ENCODE measurements at places on chromosomes 1 and 21.

GRCh38 chr1:224219612-224220059 is 36.6 kb downstream of the DEGS1 start:
- DNase-seq = no peak

GRCh38 chr1:210377731-210378333 is 49.1 kb downstream of the HHAT start:
- DNase-seq = no peak

GRCh38 chr1:76059451-76059850 is 15.1 kb upstream of the ST6GALNAC3 start:
- DNase-seq = no peak

- no peak for DNase-seq
Measured at GRCh38 chr1:231629132-231629531, 2.5 kb downstream of the DISC1 start.

DNA sequence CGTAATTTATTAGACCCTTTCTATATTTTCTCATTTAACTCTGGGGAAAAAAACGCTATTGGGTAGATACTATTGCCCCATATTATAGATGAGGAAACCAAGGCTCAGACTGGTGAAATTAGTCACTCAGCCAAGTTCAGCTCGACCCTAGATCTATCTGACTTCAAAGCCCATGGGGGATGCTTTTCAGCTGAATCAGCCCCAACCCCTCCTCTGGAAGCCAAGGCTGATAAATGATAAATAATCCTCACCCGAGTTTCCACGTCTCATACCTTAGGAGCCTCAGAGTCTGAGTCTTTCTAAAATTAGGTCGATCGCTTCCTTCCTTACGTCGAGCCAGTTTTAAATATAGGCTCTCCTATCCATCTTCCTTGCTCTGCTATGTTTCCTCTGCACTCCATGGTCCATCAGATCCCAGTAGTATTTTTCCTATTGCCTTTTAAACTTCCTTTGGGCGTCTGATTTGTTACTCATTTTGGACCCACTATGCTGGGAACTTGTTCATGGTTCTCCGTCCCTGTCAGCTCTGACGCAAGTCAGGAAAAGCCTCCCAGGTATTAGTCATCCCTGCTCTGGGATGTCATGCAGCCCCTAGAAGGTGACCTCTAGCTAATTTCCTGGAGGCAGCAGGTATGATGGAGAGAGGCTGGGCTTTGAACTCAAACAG is 122.8 kb downstream of the PLPP3 start:
- DNase-seq = no peak

- no peak for DNase-seq
Measured at GRCh38 chr1:10597492-10598388, 123.0 kb downstream of the PEX14 start.

- no peak for DNase-seq
Measured at GRCh38 chr1:3005771-3006170, 15.5 kb upstream of the ACTRT2 start.

DNA sequence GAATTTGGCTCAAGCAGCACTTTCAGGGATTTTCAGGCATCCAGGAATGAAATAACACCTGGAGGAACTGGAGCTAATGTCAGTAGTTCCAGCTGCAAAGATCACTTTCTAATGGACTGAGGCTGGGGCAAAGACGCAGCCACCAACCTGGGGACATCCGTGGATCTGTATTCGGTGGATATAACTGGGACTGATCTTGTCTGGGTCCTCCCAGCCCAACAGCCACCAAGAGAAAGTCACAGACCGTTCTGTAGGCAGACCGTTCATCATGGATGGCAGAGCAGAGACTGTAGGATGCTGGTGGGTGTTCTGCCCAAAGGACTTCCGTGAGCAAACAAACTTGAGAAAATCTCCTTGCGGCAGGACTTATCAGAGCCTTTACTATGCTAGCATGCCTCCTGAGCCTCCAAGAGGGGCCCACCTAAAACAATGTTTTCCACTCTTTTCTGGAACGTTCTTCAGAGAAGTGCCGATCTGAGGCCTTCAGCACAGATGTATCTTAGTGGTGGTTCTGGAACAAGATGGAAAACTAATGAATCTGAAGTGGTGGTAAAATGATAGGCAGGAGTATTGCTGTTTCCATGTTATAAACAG is 86.1 kb upstream of the KLHDC7A start:
- no peak for DNase-seq

DNA sequence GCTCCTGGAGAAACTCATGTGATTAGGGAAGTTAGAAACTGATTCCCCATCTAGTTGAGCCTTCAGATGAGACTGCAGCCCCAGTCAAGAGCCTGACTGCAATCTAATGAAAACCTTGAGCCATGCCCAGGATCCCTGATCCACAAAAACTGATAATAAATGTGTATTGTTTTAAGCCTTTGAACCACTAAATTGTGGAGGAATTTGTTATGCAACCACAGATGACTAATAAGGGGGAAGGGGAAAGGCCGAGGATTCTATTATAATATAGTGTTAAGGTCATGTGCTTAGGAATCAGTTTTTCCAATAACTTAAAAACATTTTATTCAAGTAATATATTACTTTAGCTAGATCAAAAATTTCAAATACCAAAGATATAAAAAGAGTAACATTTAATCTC is 52.8 kb upstream of the USP25 start:
- DNase-seq = no peak

GRCh38 chr1:8910914-8911313 is 32.4 kb upstream of the ENO1 start:
- no peak for DNase-seq

DNA sequence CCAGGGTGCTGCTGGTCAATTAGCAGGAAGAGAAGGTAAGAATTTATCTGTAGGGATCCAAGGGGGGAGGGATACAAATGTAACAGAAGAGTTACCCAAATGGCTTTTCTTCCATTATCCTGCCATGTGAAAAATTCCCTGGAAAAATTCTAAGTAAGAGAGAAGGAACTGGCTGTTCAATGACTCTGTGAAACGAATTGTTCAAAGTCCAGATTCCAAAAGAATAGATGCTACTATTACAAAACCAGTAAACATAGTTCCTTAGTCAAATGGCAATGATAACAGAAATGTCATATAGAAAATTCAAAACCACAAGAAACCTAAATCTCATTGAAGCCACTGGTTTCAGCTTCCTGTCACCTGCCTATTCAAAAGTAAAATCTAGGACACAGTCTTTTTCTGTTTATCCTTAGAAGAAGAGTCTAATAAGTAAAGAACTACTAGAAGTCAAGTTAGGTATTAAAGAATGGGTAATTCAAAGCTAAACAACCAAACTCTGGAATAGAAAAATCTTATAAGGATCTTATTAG is 102.6 kb downstream of the ZNF644 start:
- DNase-seq = no peak

- no peak for DNase-seq
Measured at GRCh38 chr1:119492763-119493162, 14.2 kb upstream of the HSD3B1 start.

GRCh38 chr1:155278689-155279160 is 1.5 kb downstream of the HCN3 start:
- no peak for DNase-seq

DNA sequence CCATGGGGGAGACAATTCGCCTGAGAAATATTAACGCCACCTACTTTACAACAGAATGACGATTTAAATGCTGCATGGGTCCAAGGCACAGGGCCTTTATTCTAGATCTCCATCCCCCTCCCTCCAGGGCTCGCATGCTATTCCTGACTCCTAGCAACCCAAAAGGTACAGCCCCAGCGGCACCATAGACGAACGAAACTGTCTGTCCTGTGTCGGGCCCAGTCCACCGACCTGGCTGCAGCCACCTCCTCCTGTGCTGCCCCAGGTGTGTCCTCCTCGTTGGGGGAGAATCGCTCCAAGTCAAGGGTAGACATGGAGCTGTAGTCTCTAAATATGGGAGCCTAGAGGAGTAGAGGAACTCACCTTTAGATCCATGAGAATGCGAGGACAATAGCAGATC is 196.5 kb downstream of the TOMM20 start:
- DNase-seq = no peak

- no peak for DNase-seq
Measured at GRCh38 chr1:164950541-164950986, 391.6 kb downstream of the PBX1 start.

GRCh38 chr1:226532553-226532952 is 16.0 kb upstream of the STUM start:
- no peak for DNase-seq

GRCh38 chr1:229024528-229025130 is 246.3 kb upstream of the RAB4A start:
- peak; percentile 10 for DNase-seq

DNA sequence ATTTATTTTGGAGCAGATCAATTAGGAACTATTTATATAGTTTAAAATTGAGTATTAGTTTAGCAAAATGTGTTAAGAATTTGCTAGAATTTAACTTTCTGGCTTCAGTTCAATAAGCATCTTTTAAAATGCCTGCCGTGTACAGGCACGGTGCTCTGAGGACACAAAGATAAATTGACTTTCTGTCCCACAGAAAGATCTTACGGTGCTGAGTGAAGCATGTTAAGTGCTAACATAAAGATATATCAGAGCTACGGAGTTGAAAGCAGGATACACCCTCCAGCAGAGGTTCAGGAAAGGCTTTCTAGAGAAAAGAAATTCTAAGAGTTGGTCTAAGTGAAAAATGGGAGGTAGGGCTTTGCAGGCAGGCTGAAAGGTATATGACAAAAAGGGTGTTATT is 305.4 kb downstream of the GRIK1 start:
- DNase-seq = no peak

GRCh38 chr1:167776151-167776550 is 54.4 kb downstream of the MPZL1 start:
- no peak for DNase-seq

GRCh38 chr1:9759939-9760338 is 63.8 kb downstream of the CLSTN1 start:
- DNase-seq = no peak

- DNase-seq = peak; percentile 42
Measured at GRCh38 chr1:10867138-10867721, 70.8 kb upstream of the CASZ1 start.

- DNase-seq = no peak
Measured at GRCh38 chr1:20343149-20343937, 52.7 kb downstream of the VWA5B1 start.

GRCh38 chr1:90147093-90147492 is 152.2 kb downstream of the ZNF326 start:
- DNase-seq = no peak

GRCh38 chr1:246577082-246577719 is 10.9 kb downstream of the CNST start:
- no peak for DNase-seq

DNA sequence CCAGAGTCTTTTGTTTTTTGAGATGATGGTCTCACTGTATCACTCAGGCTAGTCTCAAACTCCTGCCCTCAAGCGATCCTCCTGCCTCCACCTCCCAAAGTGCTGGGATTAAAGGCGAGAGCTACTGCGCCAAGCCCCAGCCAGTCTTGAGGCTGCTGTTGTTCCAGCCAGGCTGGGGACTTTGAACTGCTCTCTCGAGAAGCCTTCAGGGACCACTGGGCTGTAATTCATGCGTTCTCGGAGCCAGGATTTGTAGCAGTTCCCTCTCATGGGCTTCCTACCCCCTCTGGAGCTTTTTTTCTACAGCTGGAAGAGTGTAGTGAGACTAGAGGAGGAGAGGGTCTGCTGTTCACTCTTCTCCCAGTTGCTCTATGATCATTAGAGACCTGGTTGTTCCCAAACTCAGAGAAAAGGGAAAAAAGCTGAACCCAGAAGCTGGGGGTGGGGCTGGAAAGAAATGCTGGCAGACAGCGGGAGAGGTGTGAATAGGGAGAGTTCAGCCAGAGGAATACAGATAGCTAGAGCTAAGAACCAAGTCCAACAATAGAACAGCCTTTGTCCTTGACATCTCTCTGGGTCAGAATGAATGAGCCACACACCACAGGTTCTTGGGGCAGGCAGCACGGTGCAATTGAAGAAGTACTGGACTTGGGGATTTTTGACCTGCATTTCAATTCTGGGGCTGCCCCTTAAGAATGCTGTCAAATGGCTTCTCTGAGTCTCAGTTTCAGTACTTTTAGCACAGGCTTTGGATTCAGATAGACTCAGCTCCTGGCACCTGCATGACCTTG is 13.2 kb upstream of the SLC41A1 start:
- DNase-seq = no peak

DNA sequence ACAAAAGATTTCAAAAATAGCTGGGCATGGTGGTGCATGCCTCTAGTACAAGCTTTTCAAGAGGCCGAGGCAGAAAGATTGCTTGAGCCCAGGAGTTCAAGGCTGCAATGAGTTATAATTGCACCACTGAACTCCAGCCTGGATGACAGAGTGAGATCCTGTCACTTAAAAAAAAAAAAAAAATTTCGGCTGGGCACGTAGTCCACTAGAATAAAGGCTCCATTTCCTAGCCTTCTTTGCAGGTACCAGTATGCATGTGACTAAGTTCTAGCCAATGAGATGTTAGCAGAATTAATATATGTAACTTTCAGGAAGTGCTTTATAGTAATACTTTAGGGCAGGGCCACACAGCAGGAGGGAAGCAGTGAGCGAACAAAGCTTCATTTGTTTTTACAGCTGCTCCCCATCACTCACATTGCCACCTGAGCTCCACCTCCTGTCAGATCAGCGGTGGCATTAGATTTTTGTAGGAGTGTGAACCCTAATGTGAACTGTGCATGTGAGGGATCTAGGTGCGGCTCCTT is 28.8 kb upstream of the SYDE2 start:
- DNase-seq = no peak

DNA sequence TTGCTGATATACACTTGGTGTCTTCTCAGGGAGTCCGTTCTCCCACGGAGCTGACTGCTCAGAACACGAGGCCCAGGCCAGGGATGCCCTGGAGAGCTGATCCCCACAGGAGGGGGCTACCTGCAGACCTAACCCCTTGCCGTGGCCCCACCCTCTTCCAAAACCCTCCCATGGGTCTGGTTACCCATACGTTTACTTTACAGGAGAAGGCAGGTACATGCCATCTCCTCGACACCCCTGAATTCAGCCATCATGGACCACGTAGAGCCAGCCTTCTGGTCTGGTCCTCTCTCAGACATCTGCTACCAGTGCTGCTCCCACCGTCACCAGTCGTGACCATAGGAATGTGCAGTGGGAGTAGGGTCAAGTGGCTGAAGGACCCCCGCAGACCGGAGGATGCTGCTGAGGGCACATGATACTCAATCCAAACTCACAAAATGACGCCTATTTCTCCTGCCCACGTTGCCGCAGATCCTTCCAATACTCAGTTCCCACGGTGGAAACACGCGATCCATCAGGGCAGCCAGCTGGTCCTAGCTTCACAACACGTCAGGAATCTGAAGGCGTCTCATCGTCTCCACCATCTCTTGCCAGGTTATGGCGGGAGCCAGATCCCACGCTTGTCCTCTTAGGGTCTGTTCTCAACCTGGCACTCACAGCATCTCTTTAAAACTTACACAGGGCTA is 26.7 kb downstream of the PGBD5 start:
- DNase-seq = no peak

DNA sequence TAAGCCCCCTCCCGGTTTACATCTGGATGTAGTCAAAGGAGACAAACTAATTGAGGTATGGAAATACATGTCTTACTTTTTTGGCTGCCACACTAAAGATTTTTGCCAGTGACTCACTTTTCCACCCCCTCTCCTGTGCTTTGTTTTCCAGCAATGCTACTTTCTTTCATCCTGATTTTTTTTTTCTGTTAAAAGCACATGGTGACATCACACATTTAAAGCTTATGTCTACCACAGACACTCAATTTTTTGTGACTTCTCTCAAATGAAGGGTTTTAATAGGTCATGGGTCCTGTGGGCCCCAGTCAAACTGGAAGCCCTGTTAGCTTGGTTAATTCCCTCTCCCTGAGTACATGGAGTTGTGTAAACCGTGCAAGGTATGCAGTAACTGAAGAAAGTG is 2.2 kb downstream of the PPP1R8 start:
- DNase-seq = no peak

Measured in stimulated activated CD4-positive, alpha-beta T cell treated with anti-CD3 and anti-CD28 coated beads, Interleukin-4, amount 100 ng/mL, for 48 hours (primary cell).